ENCODE measurements at places on chromosomes 3 and 15.

DNA sequence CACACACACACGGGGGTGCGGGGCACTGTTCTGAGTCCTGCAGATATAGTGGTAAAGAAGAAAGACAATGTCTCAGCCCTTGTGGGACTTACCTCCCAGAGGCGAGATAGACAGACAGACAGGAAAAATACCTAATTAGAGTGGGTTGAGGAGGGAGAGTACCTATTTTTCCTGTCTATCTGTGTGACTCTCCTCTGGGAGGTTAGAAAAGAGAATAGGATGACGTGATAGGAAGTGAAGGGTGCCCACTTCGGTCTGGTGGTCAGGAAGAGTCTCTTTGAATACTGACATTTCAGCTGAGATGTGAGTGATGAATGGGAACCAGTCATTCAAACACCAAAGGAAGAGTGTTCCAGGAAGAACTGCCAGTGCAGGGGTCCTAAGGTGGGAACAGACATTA lies 4.1 kb upstream of the APOD start:
- DNase-seq: no peak

DNA sequence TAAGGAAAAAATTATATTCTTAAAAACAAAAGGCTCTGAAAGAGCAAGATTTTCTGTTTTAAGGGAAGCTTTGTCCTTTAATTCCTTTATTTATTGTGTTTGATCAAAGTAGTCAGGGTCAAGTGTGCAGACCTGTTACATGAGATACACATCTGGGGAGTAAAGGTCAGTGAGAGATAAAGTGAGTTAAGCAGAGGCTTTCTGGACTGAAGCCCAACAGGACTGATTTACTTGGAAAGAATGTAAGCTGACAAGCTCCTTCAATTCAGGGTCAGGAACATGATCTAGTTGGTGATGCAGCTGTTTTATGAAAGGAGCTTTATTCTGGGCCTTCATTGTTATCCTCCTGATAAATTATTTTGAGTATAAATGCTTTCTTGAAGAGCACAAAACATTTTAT lies 20.7 kb upstream of the OTOL1 start:
- peak; percentile 53 for DNase-seq

GRCh38 chr3:141150931-141151330 lies 80.7 kb upstream of the PXYLP1 start:
- no peak for DNase-seq

- peak; percentile 62 for DNase-seq
These were observed 419.5 kb upstream of the NAALADL2 start for GRCh38 chr3:174439331-174440252.

DNA sequence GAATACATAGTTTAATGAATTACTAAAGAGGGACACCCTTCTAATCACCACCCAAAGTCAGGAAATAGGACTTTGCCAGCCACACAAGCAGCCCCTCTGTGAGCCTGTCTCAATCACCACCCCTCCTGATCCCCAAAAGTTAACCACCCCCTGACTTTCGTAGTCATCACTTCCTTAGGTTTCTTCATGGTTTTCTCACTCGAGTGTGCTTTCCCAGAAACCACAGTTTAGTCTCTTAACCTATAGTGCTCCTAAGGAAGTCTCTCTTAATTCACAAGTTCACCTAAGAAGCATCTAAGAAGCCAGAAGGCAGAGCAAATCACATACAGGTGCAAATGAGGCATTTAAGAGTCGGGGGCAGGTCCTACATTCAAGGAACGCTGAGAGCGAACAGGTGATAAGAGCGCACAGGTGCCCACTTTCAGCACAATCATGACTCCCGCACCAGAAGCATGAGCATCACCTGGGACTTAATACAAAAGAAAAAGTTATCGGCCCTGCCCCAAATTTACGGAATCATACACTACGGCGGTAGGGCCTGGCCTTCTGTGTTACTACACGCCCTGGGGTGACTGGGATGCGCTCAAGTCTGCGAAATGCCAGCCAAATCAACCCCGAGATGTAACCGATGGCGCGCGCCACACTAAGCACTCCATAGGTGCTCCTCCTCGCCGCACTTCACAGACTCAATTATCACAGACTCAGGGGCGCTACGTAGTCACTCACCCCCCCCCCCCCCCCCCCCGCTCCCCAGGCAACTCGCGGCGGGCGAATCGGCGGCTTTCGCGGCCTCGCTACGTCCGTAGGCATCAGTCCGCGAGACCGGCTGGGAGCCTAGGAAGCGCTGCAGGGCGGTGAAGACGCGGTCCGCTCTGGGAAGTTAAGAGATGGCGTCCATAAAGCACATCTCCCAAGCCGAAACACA lies 815 bp downstream of the ULK4 start:
- DNase-seq: peak; percentile 3

GRCh38 chr15:50906954-50907600 lies 1.4 kb upstream of the AP4E1 start:
- peak; percentile 17 for DNase-seq

- peak; percentile 5 for DNase-seq
These were observed 457.4 kb downstream of the IGSF11 start for GRCh38 chr3:118577055-118577777.

DNA sequence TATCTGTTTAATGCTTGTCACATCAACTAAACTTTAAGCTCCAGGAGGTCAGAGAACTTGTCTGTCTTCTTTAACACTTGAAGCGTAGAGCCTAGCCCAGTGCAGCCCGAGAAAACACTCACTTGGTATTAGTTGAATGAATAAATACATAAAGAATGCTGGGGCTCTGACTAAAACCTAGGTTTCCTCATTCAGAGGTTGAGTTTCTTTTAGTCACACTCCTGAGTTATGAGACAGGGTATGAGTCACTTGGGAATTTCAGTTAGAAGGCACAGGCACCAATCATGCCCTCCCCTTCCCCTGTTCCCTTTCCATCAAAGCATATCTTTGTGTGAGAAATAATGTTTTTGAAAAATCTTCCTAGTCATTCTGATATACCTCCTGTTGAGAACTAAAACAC lies 589.8 kb upstream of the DPPA4 start:
- no peak for DNase-seq
